ENCODE measurements at places on chromosomes 6 and 20. TPM values are rescaled to one million over a fixed set of nuclear protein-coding genes. Genes with fewer than 3 reads are reported as not detected.

- H3K27ac ChIP-seq: no peak overlapping the region
- no peak overlapping the region for H3K4me3 ChIP-seq
- DNase-seq: no peak
- H3K4me1 ChIP-seq: peaks cover 12% of the 10 kb centered on the region
These were observed 4.5 kb upstream of the FOXO3 start for GRCh38 chr6:108556250-108556649.

The TNFRSF21 gene
- total RNA-seq: 0.09 TPM

The C20orf144 gene
- total RNA-seq: 0.30 TPM

GRCh38 chr20:11492846-11493245 lies 424.8 kb upstream of the BTBD3 start:
- H3K27ac ChIP-seq: no peak overlapping the region
- DNase-seq: no peak
- H3K27me3 ChIP-seq: no peaks in the 10 kb centered on the region
- no peak overlapping the region for H3K4me3 ChIP-seq
- no peaks in the 10 kb centered on the region for H3K4me1 ChIP-seq

All from activated CD8-positive, alpha-beta memory T cell treated with anti-CD3 and anti-CD28 coated beads, Interleukin-2, amount 10 ng/mL, durations not matched to agents 7 days and 5 days (primary cell).